ENCODE measurements at places on chromosomes 4 and X. TPM values are rescaled to one million over a fixed set of nuclear protein-coding genes. Genes with fewer than 3 reads are reported as not detected.

The GSX2 gene
- total RNA-seq, result not detected

The SMPX gene
- not detected for total RNA-seq

The ADAM29 gene
- not detected for total RNA-seq

The CFAP97 gene
- total RNA-seq, result 42.6 TPM

The ANKRD50 gene
- total RNA-seq, result 32.0 TPM

The CXCL1 gene
- total RNA-seq, result 2.2 TPM

The ZFP42 gene
- not detected for total RNA-seq

The GYG2 gene
- total RNA-seq, result 2.7 TPM

The CLNK gene
- total RNA-seq, result 0.19 TPM

The SPIN2B gene
- 15.0 TPM for total RNA-seq

The RHOXF1 gene
- total RNA-seq, result not detected

The CD38 gene
- total RNA-seq, result 12.1 TPM

The ZNF711 gene
- 3.2 TPM for total RNA-seq

The UGT2B15 gene
- not detected for total RNA-seq

The DOCK11 gene
- total RNA-seq, result 34.3 TPM

The ASB12 gene
- total RNA-seq, result 0.38 TPM

The GBA3 gene
- 0.28 TPM for total RNA-seq

The KIT gene
- total RNA-seq, result 13.1 TPM

The BEND2 gene
- total RNA-seq, result not detected

The USP17L19 gene
- total RNA-seq, result not detected

The HSFX1 gene
- total RNA-seq, result 1.4 TPM
